ENCODE measurements at places on chromosomes 13 and 19.

DNA sequence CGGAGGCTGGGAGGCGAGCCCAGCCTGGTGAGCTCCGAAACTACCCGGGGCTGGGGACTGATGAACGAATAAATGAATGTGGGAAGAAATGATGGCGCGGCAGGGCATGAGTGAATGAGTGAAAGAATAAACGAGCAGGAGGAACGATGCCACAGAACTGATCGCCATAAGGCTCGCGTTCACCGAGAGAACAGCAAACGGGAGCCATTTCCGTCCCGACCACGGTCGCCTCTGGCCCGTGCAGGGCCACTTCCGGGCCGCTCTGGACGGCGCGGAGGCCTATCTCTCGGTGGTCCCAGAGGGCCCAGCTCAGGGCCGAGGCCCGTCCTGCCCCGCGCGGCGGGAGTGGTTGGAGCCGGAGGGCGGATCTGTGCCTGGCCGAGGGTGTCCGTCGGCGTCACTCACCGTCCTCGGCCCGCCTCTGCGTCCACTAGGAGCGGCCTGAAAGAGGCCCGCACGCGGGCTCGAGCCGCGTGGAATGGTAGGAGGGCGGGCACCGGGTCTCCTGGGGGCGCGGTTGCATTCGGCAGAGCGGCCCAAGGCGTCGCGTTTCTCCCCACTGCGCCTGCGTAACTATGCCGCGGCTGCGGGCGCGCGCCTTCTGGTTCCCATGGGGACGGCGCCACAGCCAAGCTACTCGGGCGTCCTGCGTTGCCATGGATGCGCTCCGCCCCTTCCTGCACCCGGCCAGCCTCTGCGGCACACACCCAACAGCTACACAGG lies at the start of gene ZNF497:
TSS of gene ZNF497 (minus strand) at position 480 of the 723 bp plus-strand sequence. CDS start 5,116 bp downstream, outside the sequence.
- peak; percentile 96 for DNase-seq

- peak; percentile 54 for DNase-seq
Measured at GRCh38 chr19:34990578-34991192, 9.4 kb upstream of the GRAMD1A start.

GRCh38 chr13:41334810-41335209 lies 23.7 kb downstream of the NAA16 start:
- no peak for DNase-seq

DNA sequence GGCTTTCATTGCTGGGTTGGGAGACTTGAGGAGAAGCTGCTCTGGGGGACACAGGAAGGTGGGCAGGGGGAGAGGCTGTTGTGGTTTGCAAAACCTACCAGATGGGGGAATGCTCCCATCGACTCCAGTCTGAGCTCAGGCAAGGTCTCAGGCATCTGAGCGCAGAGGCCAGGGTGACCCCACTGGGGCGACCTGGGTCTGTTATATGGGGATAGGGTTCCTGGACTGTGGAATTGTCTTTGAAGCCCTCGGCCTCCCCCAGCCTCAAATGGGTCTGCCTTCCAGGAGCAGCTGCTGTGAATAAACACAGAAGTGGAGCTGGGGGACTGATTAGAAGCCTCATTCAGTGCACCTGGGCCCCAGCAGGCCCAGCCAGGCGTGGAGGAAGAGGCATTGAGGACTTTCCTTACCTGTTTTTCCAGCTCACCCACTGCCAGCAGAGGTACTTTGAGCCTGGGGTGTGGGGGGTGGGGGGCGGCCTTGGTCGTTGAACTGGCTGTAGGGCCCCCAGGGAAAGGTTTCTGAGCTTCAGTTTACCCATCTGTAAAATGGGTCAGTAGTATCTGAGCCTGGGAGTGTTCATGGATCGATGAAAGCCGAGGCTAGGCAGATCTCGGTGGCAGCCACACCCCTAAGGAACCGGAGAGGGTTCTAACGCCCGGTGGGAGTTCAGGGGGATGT lies 1.4 kb downstream of the CERS4 start:
- DNase-seq: no peak

GRCh38 chr13:110942248-110942981 lies 27.5 kb upstream of the ANKRD10 start:
- no peak for DNase-seq

DNA sequence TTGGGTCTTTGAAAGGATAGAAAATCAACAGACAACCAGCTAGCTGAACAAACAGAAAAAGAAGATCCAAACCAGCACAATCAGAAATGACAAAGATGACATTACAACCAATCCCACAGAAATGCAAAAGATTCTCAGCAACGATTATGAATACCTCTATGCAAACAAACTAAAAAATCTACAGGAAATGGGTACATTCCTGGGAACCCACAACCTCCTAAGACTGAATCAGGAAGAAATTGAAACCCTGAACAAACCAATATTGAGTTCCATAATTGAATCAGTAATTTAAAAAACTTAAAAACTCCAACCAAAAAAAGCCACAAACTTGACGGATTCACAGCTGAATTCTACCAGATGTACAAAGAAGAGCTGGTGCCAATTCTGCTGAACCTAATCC lies 20.9 kb upstream of the C1QTNF9B start:
- DNase-seq: no peak

- no peak for DNase-seq
Measured at GRCh38 chr13:36887758-36888521, 32.1 kb downstream of the SMAD9 start.

DNA sequence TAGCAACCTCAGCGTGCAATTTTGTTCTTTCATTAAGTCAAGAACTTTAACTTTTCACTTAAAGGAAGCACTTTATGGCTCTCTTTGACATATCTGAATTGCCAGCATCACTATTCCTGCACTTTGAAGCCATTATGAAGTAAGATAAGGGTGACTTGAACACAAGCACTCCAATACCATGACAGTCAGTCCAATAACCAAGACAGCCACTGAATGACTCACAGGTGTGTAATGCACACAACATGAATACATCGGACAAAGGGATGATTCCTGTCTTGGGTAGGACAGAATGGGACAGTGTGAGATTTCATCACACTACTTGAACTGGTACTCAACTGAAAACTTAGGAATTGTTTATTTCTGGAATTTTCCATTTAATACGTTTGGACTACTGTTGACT lies 233.7 kb upstream of the IPO5 start:
- DNase-seq: no peak

DNA sequence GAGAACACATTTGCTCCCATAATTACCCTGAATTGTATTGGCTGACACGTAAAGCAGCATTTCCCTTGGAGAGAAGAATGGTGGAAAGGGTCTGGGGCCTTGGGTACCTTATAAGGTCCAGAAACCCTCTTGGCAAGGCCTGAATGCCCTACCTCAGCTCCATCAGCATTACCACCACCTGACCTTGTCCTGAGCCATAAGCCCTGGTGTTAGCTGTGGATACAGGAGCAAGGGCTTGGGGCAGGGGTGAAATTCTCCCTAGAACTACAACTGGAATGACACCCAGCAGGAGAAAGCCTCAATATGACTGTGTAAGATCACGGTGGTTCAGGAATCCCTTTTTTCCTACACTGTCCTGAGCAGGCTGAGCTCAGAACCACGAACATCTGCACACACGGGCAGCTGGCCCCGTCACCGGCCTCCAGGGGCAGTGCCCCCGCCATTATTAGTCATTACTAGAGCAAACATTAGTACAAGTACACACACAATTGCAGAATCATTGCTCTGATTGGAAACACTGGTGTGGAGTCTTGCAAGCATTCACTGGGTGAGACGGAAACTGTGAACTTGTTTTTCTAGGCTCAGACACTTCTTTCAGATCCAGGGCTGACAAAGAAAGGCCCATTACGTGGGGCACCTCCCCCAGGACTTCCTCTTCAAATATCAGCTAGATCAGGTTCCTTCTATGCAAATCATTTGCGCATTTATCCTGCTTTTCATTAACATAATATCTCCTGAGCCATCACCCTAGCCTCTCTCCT lies 26.8 kb upstream of the MTIF3 start:
- no peak for DNase-seq

DNA sequence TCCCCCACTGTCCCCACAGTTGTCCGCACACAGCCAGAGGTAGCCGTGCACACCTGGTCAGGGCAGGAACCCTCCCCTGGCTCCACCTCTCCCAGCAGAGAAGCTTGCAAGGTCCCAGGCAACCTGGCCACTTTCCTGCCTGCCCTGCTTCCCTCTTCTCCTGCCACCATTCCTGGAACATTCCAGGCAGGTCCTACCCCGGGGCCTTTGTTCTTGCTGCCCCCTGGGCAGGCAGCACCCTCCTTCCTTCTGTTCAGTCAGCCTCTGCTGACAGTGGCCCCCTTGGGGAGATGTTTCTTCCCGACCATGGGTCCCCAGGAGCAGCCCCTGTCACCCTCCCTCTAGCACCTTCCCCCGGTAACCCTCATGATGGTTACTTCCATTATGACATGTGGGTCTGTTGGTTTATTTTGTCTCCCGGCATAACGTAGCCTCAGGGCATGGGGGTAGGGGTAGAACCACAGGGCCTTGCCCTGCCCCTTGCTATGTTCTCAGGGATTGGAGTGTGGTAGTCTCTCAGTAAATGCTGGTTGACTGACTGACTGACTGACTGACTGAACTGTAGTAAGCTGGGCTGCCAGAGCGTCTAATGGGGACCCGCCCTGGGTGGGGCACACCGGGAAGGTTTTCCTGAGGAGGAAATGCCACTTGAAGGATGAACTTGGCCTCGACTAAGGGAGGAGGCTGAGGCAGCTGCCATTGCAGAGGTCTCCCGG lies 10.8 kb downstream of the PAK4 start:
- DNase-seq: no peak

DNA sequence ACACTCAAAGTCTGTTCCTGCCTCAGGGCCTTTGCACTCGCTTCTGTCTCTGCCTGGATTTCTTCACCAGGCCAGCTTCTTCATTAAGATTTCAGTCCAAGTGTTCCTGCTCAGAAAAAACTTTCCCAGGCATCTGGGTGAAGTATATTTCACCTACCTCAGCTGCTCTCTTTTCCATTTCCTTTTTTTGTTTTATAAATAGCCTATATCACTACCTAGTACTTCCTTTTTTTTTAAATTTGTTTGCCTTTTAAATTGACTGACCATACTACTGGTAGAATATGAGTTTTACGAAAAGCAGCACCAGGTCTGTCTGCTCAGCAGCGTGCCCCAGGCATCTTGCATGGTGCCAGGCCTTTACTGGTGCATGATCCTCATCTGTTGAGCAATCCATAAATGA lies 1064.4 kb downstream of the UQCRFS1 start:
- DNase-seq: no peak

- no peak for DNase-seq
Measured at GRCh38 chr13:20171364-20171763, 10.5 kb upstream of the GJA3 start.

- DNase-seq: no peak
Measured at GRCh38 chr13:27172495-27172842, 858 bp upstream of the USP12 start.

DNA sequence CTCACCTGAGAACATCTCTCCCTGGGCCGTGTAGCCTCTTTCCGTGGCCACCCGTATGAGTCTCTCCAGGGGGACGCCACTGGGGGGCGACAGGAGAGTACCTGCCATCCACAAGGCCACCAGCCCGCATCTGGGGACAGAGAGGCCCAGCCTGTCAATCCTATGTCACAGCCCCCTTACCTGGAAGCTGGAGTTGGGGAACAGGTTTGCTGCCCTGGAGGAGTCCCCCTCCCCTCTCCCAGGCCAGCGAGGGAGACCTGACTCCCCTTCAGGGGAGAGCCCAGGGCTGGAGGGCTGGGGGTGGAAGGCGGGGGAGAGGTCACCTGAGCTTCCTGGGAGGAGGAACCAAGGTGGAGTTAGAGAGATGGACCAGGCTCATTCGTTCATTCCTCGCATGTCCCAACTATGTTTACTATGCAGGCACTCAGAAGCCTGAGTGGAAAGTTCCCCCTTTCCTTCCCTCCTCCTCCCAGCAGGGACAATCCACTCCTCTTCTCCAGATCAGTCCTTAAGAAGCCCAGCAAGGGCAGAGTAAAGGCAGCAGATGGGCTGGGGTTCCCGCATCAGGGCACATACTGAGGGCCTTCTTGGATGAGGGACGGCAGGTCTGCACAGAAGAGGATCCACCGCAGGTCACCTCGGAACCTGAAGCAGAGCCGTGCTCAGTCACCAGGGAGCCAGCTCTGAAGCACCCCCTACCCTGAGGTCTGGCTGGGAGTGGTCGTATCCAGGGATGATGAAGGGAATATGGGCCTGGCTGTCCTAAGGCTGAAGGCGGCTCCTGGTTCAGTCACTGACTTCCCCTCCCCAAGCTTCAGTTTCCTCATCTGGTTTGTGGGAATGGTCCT lies 5.5 kb downstream of the ACTMAP start:
- no peak for DNase-seq

DNA sequence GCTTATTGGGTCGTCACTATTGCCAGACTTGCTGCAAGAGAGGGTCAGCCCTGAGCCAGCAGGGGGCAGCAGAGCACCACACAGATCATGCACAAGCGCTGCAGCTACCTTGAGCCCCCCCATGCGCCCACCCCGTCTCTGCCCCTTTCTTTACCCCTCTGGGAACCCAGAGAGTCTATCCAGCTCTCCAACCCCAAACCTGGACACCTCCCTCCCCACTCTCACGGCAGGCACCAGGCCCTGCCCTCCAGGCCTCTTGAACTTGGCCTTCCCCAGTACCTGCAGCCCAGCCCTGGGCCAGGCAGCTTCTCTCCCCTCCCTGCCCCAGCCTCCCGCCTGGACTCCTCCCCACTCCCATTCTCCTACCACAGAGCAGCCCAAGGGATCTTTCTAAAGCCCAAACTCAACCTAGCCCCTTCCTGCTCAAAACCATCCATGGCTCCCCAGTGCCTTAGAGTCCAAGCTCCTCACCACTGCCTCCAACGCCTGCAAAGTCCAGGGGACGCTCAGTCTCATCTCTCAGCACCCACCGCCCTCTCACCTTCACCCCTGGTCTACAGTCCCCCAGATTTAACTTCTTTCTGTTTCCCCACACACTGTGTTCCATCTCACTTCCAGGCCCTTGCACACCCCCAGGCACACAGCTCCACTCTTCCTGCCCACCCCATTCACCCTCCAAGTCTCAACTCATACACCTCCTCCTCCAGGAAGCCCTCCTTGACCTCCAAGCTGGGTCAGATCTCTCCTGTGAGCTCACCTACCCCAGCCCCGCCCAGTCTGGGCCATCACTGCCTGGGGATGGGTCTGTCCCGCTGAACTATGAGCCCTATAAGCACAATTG lies 9.4 kb upstream of the CEACAM16 start:
- DNase-seq: peak; percentile 55

- no peak for DNase-seq
Measured at GRCh38 chr13:97539651-97540610, 106.0 kb downstream of the RAP2A start.

DNA sequence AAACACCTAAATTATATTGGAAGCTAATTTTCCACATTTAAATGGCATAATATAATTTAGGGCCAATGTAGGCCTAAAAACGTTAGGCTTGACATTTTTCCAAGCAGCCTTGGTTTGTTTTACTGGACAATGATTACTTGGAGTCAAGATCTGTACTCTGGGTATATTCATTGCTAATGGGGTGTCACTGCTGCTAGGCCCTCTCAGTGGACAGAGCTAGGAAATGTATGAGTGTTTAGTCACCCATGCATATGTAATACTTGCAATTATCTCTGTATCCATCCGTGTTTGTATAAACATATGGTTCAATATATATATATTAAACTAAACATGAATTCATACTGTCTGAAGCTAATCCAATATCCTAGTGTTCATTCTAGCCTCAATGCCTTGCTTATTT lies 598.1 kb downstream of the DCT start:
- no peak for DNase-seq

GRCh38 chr19:54650108-54650655 lies 12.6 kb upstream of the LILRB4 start:
- DNase-seq: no peak

GRCh38 chr19:49951806-49952478 lies 9.0 kb downstream of the SIGLEC11 start:
- no peak for DNase-seq
